ENCODE measurements at places on chromosomes 11 and 22. TPM values are rescaled to one million over a fixed set of nuclear protein-coding genes. Genes with fewer than 3 reads are reported as not detected.

DNA sequence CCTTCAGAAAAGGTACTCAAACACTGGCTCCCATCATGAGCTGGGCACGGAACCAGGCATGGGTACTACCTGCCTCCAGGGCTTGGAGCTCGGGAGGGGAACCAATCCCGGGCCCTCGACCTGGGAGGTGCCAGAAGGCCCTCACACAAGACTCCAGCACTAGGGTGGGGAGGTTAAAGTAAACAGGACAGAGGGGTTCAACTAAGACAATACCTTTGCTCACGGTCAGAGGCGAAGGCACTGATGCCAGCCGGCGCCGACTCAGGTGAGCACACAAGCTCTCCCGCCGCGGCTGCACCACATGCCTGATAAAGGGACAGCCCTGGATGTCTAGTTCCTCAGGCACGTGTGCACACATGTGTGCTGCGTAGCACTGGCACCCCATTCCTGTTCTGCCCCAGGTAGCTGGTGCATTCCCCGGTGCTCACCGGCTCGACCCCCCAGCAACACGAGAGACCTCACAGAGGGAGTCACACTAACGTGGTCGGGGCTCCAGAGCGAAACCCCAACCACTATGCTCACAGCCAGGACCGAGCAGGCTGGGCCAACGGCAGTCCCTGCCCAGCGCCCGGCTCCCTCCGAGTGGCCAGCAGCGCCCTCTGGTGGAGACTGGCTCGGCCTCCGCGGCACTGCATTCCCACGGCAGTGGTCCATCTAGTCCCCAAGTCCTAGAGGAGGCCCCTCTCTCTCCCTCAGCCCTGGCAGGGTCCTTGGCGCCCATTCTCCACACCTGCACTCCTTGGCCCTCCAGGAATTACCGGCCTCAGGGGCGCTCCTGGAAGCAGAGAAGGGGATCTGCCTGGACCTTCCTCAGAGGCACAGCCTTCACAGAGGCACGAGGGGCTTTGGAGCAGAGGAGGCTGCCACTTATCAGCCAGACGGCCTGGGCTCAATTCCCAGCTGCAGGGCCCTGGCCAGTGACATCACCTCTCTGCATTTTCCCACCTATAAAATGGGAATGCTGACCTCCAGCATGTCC is 28.8 kb upstream of the MOB2 start:
- peaks cover 38% of the 10 kb centered on the region for H3K4me1 ChIP-seq
- no peaks in the 10 kb centered on the region for H3K36me3 ChIP-seq
- H3K27ac ChIP-seq = peak overlapping the region; percentile 45
- H3K27me3 ChIP-seq = no peaks in the 10 kb centered on the region
- DNase-seq = peak; percentile 64
- peak overlapping the region; percentile 20 for H3K4me3 ChIP-seq

GRCh38 chr22:30087611-30088010 is 7.3 kb downstream of the HORMAD2 start:
- H3K27me3 ChIP-seq = peaks cover 2% of the 10 kb centered on the region
- no peak overlapping the region for H3K4me3 ChIP-seq
- H3K36me3 ChIP-seq = no peaks in the 10 kb centered on the region
- no peak overlapping the region for H3K27ac ChIP-seq

DNA sequence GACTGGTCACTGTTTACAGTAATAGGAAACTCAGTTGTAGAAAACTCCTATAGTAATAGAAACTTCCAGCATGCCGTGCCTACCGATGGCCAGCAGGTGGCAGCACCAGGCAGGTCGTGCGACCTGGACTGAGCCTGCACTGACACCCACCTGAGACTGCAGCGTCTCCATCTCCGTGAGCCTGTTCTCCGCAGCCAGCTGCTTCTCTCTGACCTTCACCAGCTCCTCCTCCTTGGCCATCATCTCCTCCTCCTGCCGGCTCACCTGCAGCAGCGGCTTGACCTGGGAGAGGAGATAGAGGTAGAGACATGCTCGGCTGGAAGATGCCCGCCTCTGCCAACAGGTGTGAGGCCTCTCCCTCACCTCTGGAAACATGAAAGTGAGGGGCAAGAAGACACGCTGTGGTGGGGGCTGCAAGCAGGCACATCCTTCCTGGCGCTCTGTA is 48.5 kb downstream of the APOL1 start:
- H3K27ac ChIP-seq = no peak overlapping the region
- peaks cover 99% of the 10 kb centered on the region for H3K36me3 ChIP-seq
- no peak overlapping the region for H3K4me3 ChIP-seq

- H3K4me1 ChIP-seq = no peaks in the 10 kb centered on the region
Observed at GRCh38 chr11:26715133-26715532, 6.7 kb downstream of the SLC5A12 start.

ZNF215 gene
- total RNA-seq = 0.36 TPM

STK33 gene
- 0.66 TPM for total RNA-seq

All from gastrocnemius medialis (tissue), 4 donors.